Cerebellar nuclear complex (tissue), 1 donor: ENCODE measurements at places on chromosomes 5 and 9.

- DNase-seq: no peak
These were observed 359.5 kb downstream of the DTWD2 start for GRCh38 chr5:118628660-118629354.

- no peak for DNase-seq
These were observed 37.4 kb downstream of the PTTG1 start for GRCh38 chr5:160458806-160459800.

DNA sequence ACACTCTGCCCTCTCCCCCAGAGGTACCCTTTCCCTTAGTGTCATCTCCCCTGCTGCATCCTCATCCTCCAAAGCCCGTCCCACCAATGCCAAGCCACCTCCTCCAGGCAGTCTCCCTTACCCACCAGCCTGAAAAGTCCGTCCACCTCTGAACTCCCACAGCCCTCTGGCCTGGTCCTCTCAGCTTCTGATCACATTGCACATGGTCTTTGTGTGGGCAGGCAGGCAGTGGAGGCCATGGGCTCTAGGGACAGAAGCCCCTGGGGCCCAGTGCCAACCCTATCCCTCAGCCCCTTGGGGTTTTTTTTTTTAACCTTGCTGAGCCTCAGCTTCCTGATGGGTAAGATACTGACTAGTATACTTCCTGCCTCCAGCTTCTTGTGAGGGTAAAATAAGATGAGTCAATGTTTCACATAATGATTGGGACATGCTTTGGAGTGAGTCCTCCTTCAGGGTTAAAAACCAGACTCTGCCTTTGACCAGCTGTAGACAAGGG, 19.4 kb downstream of the CSF1R start:
- no peak for DNase-seq

- DNase-seq: no peak
These were observed 551.9 kb upstream of the DMAC1 start for GRCh38 chr9:8351436-8351835.

GRCh38 chr9:122360891-122361290, 9.9 kb upstream of the PTGS1 start:
- DNase-seq: no peak

DNA sequence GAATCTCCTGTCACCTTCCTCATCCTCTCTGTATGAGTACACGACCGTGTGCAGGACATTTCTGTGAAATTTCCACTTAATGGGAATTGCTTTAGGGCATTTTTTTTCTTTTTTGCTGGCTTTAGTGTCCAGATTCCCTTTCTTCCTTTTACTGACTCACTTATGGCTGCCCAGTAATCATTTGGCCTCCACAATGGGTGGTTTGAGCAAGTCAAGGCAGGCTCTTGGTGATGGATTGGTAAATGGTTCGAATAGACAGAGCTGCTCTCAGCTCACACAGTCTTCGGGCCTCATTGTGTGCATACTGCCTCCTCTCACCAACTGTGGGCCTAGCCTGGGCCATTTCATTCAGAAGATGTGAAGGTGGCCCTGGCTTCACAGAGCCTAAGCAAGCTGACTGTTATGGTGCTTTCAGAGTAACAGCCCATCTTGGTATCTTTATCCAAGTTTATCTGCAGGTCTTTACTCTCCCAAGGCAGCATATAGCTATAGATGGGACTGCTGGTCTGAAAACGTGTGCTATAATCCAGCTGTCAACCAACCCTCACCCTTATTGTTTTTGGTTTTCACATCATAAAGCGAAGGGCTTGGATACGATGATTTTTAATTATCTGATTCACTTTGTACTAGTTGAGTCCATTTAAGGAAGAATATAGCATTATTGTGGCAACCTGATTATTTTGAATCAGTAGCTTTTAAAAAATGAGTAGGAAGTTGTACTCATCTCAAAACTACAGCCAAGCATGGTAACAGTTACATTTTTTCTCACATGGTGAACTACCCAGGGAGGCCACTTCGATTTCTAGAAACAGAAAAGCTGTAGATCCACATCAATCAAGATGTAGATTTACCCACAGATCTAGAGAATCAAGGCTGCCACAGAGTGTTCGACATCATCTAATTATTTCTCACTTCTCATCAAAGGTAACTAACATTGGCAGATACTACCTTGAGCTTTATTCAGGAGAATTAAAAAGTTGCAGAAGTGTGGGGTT, 50.4 kb upstream of the CKMT2 start:
- no peak for DNase-seq

GRCh38 chr9:26768145-26768544, 124.5 kb downstream of the CAAP1 start:
- no peak for DNase-seq
